ENCODE measurements at places on chromosomes 7 and 10. TPM values are rescaled to one million over a fixed set of nuclear protein-coding genes. Genes with fewer than 3 reads are reported as not detected.
A peak's percentile ranks its signal among the peaks of the same experiment; 100 is the strongest.

PDE6C gene
- not detected for total RNA-seq

GRCh38 chr7:24576171-24577025 is 3.1 kb downstream of the PALS2 start:
- peak; percentile 78 for DNase-seq

HOXA7 gene
- not detected for total RNA-seq

DNA sequence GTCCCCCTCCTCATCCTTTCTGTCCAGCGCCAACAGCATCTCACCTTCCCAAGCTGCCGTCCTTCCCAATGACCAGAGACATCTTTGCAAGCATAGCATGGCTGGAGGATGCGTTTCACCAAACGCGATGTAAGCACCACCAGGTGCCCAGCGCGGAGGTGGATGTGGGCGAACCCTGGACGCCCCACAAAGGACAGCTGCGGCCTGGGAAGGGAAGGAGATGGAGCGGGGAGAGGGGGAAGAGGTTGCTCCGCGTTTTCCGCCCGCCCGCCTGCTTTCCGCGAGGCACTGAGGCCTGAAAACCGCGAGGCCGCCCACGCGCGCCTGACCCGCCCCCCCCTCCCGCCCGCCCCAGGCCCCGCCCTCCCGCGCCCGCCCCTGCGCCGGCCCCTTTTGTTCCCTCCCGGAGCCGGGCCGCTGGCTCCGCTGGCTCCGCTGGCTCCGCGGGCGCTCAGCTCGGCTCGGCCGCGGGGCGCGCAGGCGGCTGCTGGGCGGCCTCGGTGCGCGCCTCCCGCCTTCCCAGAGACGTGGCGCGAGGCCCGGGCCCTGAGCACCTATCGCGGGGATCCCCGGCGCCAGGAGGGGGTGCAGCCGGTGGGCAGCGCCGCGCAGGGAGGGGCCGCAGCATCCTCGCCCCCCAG is at the start of gene CLIP2:
TSS of gene CLIP2 (plus strand) at position 390 of the 641 bp plus-strand sequence. CDS start 28,140 bp downstream, outside the sequence.
- DNase-seq: peak; percentile 72

COBL gene
- total RNA-seq: 1.6 TPM

GRCh38 chr10:83076443-83076842 is 1062.9 kb upstream of the GHITM start:
- DNase-seq: peak; percentile 47

CREB3L2 gene
- total RNA-seq: 3.9 TPM

ADO gene
- 28.5 TPM for total RNA-seq

DNA sequence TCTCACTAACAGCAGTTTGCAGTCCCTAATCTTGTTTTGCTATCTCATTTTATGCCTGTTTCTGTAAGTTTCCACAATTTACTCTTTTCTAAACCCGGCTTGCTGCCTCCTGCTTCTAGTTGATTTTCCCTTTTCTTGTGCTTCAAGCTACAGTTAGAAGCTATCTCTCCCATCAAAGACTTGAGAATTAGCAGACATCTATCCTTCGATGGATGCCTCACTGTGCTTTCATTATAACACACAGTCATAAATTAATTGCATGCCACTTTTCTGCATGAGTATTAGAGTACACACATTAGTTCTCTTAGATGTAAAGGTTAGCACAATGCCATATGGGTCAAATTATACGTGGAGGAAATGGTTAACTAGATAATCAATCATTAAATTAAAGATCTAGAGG is 48.7 kb downstream of the SEMA3A start:
- DNase-seq: no peak

DNA sequence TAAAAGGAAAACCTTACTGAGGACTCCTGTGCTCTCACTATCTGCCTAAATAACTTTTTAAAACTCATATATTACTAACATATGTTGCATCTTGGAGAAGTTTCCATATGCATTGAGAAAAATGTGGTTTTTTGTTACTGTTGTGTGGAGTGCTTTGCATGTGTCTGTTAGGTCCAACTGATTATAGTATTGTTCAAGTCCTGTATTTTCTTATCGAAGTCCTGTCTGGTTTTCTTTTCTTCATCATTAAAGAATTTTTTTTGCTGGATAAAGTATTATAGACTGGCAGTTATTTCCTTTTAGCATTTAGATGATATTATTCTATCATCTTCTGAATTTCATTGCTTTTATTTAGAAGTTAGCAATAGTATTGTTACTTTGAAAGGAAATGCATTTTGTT is 59.5 kb upstream of the ACSM6 start:
- DNase-seq: no peak

DNA sequence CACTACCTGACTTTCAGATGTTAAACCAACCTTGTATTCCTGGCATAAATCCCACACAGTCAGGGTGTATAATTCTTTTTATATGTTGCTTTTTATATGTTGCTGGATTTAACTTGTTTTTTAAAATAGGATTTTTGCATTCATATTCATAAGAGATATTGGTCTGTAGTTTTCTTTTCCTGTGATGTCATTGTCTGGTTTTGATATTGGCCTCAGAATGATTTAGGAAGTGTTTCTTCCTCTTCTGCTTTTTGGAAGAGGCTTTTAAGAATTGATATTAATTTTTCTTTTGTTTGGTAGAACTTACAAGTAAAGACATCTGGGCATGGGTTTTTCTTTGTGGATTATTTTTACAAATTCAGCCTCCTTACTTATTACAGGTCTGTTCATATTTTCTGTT is 93.1 kb downstream of the CARD11 start:
- DNase-seq: no peak

DNA sequence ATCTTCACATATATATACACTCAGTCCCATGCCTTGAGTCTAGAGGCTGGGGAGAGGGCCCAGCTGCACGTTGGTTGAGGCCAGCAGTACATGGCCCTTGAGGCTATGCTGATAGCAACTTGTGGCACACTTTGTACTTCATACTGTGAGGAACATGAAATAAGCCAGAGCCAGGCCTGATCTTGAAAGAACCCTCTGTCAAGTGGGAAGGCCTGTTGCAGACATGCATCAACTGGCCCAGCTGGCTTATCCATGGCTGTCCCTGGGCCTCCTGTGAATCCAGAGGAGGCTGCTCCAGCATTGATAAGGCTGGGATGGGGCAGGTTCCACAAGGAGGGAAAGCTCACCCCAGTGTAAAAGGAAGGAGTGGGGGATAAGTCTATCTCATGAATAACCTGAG is 140.4 kb downstream of the NRF1 start:
- DNase-seq: no peak

LIPF gene
- not detected for total RNA-seq

GRCh38 chr7:20359341-20359963 is 28.8 kb downstream of the ITGB8 start:
- no peak for DNase-seq

HKDC1 gene
- 22.7 TPM for total RNA-seq

GDF10 gene
- total RNA-seq: not detected

DNA sequence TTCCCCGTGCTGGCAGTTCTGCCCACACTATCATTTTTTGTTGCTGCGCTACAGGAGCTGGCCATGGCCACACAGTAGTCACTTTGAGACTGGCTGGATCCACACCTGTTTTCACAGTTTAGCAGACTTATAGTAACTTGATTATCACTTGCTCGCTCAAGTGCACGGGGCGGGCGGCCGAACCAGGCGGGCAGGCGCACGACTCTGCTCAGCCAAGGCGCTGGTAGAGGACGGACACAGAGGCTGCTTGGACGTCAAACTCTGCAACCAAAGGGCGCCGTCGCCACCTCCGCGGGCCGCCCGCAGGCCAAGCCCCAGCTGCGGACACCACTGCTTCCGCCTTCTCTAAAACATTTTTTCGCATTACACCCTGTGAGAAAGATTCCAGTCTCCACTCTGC is 38.4 kb upstream of the PHYHIPL start:
- no peak for DNase-seq

GRCh38 chr7:114922652-114923402 is 933 bp downstream of the MDFIC start:
- DNase-seq: peak; percentile 21

PTF1A gene
- not detected for total RNA-seq

DNA sequence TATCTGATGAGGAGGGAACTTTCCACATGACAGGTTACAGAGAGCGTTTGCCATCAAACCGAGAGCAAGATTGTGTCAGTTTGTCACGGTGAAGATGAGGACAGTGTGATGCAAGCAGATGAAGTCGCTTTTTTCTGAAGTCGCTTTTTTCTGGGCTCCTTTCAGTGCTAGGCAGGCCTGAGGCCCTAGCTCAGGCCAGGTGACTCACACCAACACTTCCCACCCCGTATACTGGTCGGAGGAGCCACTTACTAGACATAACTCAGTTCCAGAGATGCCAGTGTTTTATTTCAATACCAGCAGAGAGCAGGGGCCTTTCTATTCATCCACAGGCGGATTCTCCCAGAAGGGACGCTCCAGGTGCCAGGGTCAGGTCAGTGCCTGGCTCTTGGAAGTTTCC is 58.9 kb downstream of the SFMBT2 start:
- peak; percentile 19 for DNase-seq

GRCh38 chr10:96285331-96285752 is 14.0 kb upstream of the BLNK start:
- DNase-seq: no peak

- DNase-seq: no peak
Observed at GRCh38 chr7:140004672-140005071, 58.1 kb downstream of the PARP12 start.

PLEKHS1 gene
- not detected for total RNA-seq

GRCh38 chr10:120077707-120078492 is 185.4 kb downstream of the SEC23IP start:
- DNase-seq: no peak
